Endothelial cell (in vitro differentiated cells): ENCODE measurements at places on chromosomes 12 and 14. TPM values are rescaled to one million over a fixed set of nuclear protein-coding genes. Genes with fewer than 3 reads are reported as not detected.

- DNase-seq: no peak
These were observed 72.9 kb downstream of the DENND5B start for GRCh38 chr12:31517994-31518393.

DNA sequence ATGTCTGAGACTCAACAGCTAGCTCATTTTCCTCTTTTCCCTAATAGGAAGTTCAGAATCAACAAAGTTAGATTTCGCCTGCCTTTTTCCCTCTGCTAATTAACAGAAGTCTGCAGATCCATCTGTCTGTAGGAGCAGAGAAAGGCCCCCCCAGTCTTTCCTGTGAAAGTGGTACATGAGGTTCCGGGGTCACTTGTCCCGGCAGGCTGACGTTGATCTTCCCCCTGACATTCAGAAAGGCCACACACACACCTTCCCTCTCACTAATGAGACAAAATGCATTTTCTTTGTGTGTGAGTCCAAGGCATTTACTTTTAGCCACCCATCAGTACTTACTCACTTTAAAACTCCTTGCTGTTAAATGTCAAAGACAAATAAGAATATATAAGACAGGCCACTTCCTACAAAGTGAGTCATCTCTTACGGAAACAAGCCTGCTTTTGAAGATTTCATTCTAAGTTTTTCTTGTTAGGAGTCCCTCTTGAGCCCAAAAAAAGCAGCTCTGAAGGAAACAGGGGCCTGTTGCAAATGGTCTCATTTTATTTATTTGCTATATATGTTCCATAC is 138.7 kb downstream of the TTC7B start:
- DNase-seq: no peak

DNA sequence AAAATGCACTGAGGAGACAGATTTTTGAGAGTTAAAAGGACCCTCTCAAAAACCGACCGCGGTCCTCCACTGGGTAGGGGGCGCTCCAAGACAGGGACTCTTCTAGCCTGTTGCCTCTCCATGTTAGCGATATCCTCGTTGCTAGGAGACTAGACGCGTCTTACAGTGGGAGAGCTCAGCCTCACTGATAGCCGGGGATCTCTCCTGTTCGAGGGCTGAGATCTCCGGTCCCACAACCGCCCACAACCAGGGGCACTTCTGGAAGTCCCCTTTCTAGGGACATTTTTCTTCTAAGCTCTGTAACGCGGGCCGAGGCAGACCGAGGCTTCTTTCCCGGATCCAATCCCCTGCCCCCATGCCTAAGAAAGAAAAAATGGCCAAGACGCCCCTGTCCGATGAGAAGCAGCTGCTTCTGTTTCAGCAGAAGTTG is 21.3 kb downstream of the FKBP11 start:
- DNase-seq: peak; percentile 92

Gene CDH24
- 13.6 TPM for total RNA-seq

DNA sequence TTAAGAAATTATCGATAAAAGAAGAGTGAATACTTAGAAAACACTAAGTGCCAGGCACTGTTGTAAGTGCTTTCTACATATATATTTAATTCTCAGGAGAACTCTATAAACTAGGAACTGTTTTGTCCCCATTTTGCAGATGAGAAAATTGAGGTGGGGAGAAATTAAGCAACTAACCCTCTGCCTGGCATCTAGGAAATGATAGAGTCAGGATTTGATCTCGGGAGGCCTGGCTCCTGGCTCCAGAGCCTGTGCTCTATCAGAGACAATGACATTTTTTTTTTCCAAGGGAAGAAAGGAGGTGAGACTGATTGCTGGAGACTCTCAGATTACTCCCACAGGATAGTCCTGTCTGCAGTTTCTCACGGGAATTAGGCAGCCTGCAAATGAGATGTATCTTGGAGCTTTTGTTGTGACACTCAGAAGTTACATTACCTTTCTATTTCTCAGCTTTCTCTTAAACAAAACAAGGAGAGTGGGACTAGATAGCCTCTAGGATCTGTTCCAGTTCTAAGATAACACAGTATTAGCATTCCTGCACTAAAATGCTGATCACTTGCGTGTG is 1.4 kb upstream of the FAM234B start:
- DNase-seq: no peak
